Stimulated activated CD4-positive, alpha-beta T cell treated with anti-CD3 and anti-CD28 coated beads, Interleukin-2, amount 100 ng/mL, for 48 hours (primary cell): ENCODE measurements at places on chromosomes 3 and 15.

DNA sequence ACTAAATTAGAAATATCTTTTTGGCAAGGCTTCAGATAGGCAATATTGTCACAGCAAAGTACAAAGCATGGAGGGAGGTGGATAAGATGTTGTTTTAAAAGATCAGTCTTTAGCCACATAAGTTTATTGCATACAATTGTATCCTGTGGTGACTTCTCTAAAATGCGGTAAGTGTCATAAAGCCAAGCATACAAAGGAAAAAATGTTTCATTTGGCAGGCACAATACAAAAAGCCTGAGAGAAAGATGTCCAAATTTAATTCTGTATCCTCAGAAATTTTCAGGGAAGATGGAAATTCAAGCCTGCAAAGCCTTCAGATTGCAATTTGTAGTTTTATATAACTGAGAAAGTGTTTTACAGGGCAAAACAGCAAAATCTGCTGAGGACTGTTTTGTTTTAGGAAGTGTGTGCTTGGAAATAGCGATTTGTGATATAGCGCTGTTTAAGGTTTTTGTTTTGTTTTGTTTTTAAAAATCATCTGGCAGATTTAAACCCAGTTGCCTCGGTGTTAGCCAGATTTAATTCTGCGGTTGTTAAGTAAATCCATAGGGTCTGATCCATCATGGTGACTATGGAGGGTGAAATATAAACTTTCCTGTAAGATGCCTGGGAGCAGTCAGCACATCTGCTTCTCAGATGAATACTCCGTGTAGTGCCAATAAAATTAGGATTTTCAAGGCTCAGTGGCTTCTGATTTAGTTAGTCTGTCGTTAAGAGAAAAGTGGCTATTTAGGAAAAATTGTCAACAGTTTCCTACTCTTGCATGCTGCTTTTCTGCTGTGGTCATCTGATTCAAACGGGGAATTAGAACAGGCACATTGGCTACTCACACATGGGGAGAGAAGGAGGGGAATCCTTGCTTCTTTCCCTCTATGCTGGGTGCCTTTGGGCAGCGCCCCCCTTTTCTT lies 8.0 kb downstream of the KAT2B start:
- DNase-seq, result no peak

GRCh38 chr3:194450341-194450740 lies 36.5 kb downstream of the ATP13A3 start:
- no peak for DNase-seq

- peak; percentile 66 for DNase-seq
Measured at GRCh38 chr3:169771497-169772304, 1.5 kb upstream of the MYNN start.

- DNase-seq, result no peak
Measured at GRCh38 chr3:47016086-47016933, 36.8 kb downstream of the NBEAL2 start.

- DNase-seq, result no peak
Measured at GRCh38 chr3:3665961-3666640, 133.1 kb upstream of the LRRN1 start.

- no peak for DNase-seq
Measured at GRCh38 chr15:81914734-81915256, 131.0 kb downstream of the MEX3B start.

DNA sequence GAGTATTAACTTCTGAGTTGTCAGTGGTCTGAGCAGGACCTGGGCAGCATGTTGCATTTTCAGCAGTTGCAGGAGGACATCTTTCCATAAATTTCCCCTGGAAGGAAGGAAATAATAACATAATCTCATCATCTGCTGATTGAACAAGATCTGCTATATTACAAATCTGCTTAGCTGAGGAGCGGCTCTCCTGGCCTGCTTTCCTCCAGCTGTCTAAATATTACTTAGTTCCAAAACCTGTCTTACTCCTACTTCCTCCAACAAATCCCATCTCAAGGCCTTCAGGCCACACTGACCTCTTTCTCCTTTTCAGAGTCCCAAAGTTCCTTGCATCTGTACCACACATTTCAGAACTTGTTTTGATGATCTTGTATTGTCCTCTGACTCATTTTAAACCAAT lies 364.4 kb upstream of the MCTP2 start:
- no peak for DNase-seq

DNA sequence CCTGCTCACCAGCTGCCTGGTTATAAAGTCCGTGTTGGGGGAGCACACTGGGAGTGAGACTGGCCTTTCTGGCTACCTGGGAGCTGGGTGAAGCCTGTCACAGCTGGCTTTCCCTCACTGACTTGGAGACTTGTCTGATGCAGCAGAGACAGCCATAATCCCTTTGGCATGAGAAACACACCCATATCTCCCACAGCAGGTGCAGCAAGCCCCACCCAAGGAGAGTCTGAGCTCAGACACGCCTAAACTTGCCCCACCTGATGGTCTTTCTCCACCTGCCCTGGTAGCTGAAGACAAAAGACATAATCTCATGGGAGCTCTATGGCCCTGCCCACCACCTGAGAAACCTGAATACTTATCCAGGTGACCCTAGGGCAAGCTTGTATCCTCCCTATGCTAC lies 54.8 kb downstream of the NMD3 start:
- DNase-seq, result no peak

DNA sequence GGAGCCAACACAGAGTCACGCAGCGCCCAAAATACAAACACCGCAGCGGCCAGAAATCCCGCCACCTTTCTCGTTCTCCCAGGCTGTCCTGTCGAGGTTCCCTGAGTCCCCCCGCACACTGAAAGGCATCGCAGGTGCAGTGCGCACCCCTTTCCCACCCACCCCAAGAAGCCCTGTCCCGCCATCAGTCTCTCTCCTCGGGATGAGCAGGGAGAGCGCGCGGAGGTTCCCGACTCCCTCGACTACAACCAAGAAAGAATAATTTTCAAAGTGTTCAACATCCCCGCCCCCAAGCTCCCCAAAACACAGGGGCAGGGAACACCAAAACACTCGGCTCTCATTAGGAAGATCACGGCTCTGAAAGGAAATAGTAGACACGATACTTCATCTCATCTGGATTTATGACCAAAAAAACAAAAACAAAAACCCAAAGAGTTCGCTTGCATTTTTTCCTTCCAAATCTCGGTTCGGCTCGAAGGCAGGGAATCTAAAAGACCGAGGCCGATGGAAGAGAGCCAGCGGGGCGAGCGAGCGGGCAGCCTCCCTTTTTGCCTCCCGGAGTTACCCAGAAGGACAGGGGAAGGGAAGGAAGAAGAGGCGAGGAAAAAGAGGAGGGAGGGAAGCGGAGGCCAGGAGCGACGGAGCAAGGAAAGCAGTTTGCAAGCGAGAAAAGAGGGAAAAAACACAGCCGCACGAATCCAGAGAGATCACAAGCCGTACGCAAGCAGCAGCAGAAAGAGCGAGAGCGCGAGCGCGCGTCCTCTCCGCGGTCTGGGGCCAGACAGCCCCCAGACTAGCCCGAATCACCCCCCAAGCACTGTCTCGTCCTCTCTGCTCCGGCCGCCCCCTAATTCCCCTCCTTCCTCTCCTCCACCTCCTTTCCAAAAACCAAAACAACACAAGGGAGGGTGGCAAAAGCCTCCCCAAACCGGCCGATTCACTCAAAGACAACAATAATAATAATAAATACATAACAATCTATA lies 808 bp downstream of the BCL6 start:
- DNase-seq, result peak; percentile 40

GRCh38 chr3:77304700-77305021 lies 264.8 kb downstream of the ROBO2 start:
- DNase-seq, result no peak

DNA sequence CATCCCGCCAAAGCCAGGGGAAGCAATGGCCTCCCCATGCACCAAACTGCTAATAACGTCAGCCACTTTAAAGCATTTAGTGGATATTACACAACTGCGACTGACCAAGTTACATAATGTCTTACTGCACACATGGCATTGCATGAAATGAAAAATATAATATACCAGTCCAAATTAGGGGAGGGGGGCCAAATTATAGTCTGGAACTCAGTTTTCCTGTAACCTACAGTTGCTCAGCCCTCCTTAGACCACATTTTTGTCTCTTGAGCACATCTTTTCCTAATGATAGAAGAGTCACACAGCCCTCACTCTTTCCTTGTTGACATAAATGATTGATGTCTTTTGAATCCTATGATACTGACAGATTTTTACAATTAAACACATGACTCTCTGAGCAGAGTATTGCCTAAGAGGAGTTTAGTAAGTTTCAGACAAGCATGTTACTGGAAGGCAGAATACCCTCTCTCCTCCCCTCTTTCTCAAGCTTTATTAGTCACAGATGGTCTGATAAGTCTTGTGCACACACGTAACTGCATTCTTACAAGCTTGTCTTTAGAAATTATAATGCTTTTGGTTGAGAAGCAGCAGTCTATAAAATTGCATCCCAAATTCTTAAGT lies 1.1 kb upstream of the PLD1 start:
- no peak for DNase-seq

GRCh38 chr3:154540950-154541604 lies 111.1 kb upstream of the GPR149 start:
- DNase-seq, result no peak

DNA sequence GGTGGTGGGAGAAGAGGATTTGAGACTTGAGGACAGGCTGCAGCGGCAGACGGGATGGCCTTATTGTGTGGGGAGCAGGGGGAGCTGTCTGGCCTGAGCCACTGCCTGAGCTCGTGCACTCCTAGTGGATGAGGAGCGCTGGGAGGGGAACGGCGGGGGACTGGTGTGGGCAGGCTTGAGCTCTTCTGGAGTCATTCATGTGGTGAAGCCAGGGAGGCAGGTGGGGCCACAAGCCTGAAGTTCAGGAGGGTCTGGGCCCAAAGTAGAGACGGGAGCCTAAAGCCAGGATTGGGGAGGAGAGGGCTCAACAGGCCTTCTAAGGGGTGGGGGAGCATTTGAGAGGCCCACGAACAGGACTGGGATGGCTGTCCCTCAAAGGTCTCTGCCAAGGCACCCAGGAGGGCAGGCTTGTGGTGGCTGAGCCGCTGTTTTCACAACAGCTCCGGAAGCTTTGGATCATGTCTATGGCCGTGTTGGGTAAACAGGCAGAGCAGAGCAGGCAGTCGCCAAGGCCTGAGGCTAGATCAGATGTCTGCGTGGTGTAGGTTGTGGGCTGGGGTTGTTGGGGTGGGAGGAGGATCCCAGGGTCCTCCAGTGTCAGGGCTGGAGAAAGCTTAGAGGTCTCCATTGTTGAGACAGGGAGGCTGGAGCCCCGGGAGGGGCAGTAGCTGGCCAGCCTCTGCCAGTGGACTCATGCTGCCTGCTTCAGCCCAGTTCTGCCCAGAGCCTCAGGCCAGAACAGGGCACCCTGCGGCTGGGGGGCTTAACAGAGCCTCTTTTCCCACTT lies 8.2 kb downstream of the PRKCD start:
- DNase-seq, result no peak

DNA sequence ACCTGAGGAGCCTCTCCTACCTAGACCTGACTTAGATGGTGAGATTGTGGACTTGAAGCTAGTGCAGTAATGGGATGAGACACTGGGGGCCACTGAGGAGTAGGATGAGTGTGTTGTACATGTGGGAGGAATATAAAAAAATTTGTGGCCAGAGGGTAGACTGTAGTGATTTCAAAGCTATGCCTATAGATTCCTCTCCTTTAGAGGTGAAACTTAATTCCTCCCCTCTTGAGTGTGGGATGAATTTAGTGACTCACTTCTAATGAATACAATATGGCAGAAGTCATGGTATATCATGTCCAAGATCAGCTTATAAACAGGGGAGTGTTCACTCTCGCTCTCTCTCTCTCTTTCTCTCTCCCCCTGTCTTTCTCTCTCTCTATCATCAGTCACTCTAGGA lies 6.7 kb downstream of the ZNF860 start:
- DNase-seq, result no peak

- DNase-seq, result peak; percentile 12
Measured at GRCh38 chr3:190617185-190617584, 103.3 kb downstream of the IL1RAP start.
